Gastrocnemius medialis (tissue), 4 donors: ENCODE measurements at places on chromosomes 2 and 18. TPM values are rescaled to one million over a fixed set of nuclear protein-coding genes. Genes with fewer than 3 reads are reported as not detected.

DNA sequence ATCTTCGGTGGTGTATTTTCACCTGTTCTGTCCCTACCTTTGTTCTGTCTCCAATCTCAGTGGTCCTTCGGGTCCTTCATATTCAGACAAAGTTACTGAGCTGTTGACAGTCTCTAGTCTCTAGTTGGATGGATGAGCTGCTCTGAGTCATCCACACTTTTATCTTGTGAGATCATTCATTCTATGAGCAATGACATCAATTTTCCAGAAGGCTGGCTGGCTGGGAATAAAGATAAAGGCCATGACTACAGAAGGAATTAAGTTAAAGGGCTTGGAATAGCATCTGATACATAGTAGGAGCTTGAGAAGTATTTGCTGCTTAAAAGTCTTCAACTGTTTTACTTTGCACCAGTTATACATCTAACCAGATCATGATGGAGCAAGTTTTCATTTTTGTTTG is 43.1 kb upstream of the SLC39A10 start:
- DNase-seq = no peak

- no peak for DNase-seq
These were observed 392.4 kb downstream of the TXNL1 start for GRCh38 chr18:56245866-56246580.

DNA sequence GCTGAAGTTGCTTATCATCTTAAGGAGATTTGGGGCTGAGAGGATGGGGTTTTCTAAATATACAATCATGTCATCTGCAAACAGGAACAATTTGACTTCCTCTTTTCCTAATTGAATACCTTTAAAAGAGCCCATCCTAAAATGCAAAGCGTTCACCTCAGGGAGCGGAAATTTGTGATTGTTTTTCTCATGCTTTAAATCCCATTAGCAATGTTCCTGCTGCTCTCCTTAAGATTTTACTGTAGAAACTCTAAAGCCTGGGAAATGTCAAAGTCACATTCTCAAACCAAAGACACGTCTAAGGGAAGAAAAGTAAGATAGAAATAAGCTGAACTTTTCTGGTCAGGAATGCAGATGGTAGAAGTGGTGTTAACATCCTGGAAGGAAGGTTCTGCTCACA is 285.8 kb upstream of the MAP2 start:
- no peak for DNase-seq

Gene INPP1
- total RNA-seq = 5.6 TPM

- no peak for DNase-seq
These were observed 28.3 kb downstream of the AGFG1 start for GRCh38 chr2:227500301-227500630.

GRCh38 chr2:158993721-158994587 is 25.5 kb downstream of the TANC1 start:
- DNase-seq = no peak

GRCh38 chr18:44801781-44802180 is 121.1 kb downstream of the SETBP1 start:
- DNase-seq = no peak

Gene SPATS2L
- 74.2 TPM for total RNA-seq

Gene RAB6C
- not detected for total RNA-seq

Gene GPR17
- total RNA-seq = not detected

DNA sequence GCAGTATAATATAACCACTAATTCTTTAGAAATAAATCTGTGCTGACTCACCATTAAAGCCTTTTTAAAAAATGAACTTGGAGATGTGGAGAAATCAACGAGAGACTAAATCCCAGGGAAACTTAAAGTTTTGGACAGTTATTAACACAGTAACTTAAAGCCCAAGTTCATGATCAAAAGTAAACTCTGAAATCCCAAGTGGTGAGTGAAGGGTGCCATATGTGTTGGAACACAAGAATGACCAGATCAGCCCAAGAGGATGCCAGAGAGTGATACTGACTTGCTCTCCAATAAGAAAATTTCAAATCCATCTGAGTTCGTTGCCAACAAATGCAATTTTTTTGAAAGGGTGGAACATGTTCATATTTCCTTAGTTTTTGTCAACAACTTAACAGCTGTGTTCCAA is 838.1 kb upstream of the ACVR2A start:
- DNase-seq = no peak

DNA sequence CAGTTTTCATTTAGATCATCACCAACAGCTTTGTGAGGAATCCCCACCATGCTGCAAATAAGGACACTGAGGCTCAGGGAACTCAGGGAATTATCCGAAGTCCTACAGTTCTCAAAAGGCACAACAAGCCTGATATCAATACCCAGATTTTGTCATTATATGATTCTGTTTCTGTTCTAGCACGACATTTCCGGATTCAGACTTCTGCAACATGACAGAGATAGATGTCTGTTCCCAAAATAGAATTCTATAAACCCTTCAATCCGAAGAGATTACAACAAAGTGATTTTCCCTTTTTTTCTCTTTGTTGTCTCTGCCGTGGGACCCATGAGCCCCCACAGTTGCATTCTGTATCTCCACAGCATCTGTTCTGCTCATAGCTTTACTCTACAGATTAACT is 72.0 kb downstream of the DOCK10 start:
- no peak for DNase-seq

DNA sequence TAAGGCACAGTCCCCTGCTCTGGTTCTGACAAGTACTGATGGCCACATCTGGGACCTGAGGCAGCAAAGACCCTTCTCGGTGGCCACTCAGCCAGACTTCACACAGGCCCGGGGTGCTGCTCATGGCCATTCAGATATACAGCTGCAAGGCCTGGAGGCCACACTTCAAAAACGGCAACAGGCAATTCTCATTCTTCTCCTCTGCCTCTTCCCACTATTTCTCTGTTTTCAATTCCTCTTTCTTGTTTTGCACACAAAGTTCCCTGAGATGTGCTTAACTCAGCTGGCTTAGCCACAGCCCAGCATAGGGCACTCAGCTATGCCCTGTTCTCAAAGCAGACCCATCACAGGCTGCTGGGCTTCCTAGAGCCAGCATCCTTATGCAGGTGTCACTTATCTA is 29.9 kb downstream of the PTPN18 start:
- no peak for DNase-seq

Gene WDFY1
- total RNA-seq = 20.2 TPM

- no peak for DNase-seq
These were observed 76.0 kb downstream of the EMX1 start for GRCh38 chr2:72993147-72993932.

GRCh38 chr2:16525265-16525887 is 140.3 kb downstream of the CYRIA start:
- peak; percentile 18 for DNase-seq

- DNase-seq = no peak
These were observed 155.9 kb upstream of the MAP3K20 start for GRCh38 chr2:172919732-172920131.

GRCh38 chr2:218975060-218975777 is 9.8 kb downstream of the FEV start:
- DNase-seq = no peak

Gene CNRIP1
- 7.6 TPM for total RNA-seq

DNA sequence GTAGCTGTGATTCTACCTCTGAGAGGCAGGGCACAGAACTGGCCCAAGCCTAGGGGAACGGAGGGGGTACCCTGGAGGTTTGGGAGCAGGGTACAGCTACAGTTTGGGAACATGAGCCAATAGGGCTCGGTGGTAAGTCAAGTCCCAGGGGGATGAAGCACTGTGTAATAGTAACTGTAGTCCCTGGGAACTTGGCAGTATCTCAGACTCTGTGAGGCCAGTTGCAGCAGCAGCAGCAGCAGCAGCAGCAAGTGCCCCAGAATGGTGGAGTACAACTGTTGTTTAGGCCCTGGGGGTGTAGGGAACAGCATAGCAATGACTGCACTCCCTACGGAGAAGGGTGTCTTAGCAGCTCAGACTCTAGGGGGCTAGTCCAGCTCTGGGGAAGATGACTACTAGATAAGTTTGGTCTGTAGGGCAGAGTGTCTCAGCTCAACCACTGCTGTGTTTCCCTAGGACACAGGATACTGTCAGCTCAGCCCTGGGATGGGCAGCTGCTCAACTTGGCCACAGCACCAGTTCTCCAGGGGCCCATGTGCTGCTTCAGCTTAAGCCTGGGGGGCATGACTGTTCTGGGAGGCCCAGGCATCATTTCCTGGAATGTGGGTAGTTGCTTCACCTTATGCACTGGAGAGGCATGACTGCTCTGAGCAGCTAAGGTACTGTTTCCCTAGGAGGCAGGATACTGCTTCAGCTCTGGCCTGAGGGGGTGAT is 20.5 kb downstream of the CARF start:
- no peak for DNase-seq

Gene DLX2
- not detected for total RNA-seq

DNA sequence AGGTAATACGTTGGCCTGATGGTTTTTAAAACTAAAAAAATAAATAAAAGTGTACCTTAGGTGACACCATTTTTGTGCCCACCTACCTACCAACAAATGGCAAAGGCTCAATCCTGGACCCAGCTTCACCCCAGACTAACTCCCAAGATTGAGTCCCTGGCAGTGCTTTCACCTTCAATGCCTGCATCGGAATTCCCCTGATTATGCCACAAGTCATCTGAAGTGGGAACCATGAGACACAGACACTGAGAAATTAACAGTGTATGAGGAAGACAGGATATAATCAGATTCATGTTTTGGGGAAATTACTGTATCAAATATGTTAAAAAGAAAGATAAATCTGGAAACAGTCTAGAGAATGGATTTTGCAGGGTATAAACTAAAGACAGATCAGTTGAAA is 41.6 kb downstream of the ZBTB14 start:
- DNase-seq = no peak

Gene RNF125
- total RNA-seq = 3.3 TPM

DNA sequence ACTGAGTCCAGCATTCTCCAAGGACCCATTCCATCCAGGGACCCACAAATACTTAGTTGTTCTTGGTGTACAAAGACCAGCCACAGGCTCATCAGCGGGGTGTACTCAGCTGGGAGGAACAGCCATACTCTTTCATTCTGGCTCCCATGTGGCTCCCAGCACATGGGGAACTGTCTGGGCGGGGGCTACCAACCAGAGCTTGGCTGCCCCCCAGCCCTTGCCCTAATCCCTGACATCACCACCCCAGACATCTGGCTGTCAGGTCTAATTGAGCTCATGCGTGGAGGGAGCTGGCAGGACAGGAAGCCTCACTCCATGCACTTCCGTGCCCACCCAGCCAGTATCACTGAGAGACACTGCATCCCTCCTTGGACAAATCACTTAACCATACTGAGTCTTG is 283.6 kb downstream of the DYSF start:
- no peak for DNase-seq

Gene DSEL
- 2.1 TPM for total RNA-seq

Gene LONRF2
- 7.6 TPM for total RNA-seq

DNA sequence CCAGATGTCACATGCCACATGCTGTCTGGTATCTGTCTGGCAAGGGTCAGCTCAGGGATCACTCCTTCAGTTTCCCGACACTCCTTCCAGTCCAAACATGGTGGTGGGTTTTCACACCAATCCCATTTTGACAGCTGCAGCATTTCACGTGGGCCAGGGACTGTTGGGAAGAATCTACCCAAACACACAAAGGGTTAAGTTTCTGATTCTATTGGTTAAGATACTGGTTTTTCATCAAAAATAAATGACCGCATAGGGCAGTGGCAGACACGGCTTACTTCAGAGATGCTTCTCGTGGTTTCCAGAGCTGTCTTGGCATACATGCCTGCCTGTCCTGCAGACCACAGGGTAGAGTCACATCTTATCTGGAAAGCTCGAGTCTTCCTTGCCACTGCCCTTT is 79.7 kb downstream of the PSMG2 start:
- no peak for DNase-seq

- DNase-seq = peak; percentile 80
These were observed 52.2 kb upstream of the CAB39 start for GRCh38 chr2:230660294-230661060.

Gene HOXD8
- 4.0 TPM for total RNA-seq

GRCh38 chr18:72752220-72752619 is 115.6 kb downstream of the NETO1 start:
- DNase-seq = no peak

GRCh38 chr2:63058921-63059792 is 8.5 kb downstream of the OTX1 start:
- no peak for DNase-seq

DNA sequence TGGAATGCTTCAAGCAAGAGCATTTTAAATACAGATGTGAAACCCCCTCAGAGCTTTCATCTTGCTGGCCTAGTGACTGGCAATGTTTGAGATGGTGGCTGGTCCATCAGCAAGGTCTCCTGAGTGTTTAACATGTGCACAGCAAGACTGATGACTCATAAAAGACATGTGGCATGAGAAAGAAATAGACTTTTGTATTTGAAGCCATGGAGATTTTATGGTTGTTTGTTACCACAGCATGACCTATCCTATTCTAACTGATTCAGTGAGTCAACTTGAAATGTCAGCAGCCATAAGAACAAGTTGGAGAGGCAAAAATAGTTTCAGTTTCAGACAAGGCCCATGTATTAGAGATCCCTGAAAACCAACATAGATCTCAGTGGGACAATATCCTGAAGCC is 154.7 kb upstream of the LYPD1 start:
- no peak for DNase-seq

DNA sequence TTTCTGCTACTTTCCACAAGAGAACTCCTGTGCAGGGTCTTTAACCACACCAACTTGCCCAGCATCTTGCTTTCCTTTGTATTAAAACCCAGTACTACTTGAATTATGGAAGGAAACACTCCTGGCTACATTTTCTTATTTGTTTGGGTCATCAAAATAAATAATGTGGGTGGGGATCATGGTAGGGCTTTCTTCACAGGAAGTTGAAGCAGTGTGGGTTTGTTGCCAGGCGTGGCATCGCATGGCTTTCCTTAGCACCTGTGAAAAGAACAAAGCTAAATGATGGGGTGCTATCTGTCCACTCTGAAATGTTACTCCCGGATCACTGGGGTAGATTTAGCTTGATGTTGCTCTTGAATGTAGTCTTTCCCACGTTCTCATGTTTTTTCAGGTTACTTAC is 18.7 kb downstream of the ARHGAP25 start:
- no peak for DNase-seq

GRCh38 chr2:105906481-105906880 is 161.8 kb downstream of the NCK2 start:
- DNase-seq = no peak

Gene SNORC
- total RNA-seq = 1.7 TPM

Gene EML6
- 42.5 TPM for total RNA-seq

Gene KCTD1
- total RNA-seq = 4.8 TPM

Gene MC5R
- not detected for total RNA-seq

DNA sequence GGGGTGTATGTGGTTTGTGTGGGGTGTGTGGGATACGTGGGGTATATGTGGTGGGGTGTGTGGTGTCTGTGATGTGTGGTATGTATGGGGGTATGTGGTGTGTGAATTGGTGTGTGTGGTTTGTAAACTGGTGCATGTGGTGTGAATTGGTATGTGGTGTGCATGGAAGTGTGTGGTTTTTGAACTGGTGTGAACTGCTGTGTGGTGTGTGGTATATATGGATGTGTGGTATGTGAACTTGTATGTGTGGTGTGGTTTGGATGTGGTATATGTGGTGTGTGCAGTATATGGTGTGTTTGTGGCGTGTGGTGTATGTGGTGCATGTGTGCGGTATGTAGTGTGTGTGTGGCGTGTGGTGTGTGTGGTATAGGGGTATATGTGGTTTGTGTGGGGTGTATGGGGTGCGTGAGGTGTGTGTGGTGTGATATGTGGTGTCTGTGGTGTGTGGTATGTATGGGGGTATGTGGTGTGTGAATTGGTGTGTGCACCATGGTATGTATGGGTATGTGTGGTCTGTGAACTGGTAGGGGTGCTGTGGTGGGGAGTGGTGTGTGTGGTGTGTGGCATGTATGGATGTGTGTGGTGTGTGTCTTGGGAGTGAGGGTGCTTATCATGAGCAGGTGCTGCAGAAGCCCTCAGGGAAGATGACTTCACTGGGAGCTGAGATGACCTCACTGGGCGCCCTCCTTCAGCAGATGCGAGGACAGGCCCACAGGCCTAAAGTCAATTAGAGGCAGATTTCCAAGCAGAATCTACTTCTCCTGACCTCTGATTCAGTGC is 209.6 kb upstream of the TNP1 start:
- no peak for DNase-seq

Gene ALK
- not detected for total RNA-seq
